Bronchial epithelial cell (primary cell): ENCODE measurements at places on chromosomes 12 and 14. TPM values are rescaled to one million over a fixed set of nuclear protein-coding genes. Genes with fewer than 3 reads are reported as not detected.

The KRT80 gene
- 14.7 and 66.4 TPM in 2 replicates for total RNA-seq

The FAM186B gene
- total RNA-seq: 0.13 and 0.26 TPM in 2 replicates

The PRIMA1 gene
- not detected in 2 replicates for total RNA-seq

The CLEC4D gene
- total RNA-seq: not detected in 2 replicates

The AQP6 gene
- under 0.01 TPM in 1 of 2 replicates, not detected in the other for total RNA-seq

The CAPZA3 gene
- 0.13 TPM in 1 of 2 replicates, not detected in the other for total RNA-seq

The GALNT8 gene
- total RNA-seq: 0.13 TPM in 1 of 2 replicates, not detected in the other

The ZDHHC22 gene
- not detected in 2 replicates for total RNA-seq

The OTX2 gene
- total RNA-seq: not detected in 2 replicates

The RNF212B gene
- total RNA-seq: not detected in 2 replicates

The PSMA3 gene
- total RNA-seq: 76.1 and 90.9 TPM in 2 replicates

The LRIG3 gene
- 30.6 and 44.5 TPM in 2 replicates for total RNA-seq

The FBRSL1 gene
- 3.2 and 17.1 TPM in 2 replicates for total RNA-seq

The KRT71 gene
- total RNA-seq: not detected in 2 replicates

The TRHDE gene
- 0.26 TPM in 1 of 2 replicates, not detected in the other for total RNA-seq

The SLCO1C1 gene
- not detected in 2 replicates for total RNA-seq

The GDF11 gene
- 0.13 and 0.26 TPM in 2 replicates for total RNA-seq

The GPR84 gene
- total RNA-seq: 0.13 TPM in 1 of 2 replicates, not detected in the other

The SELPLG gene
- total RNA-seq: under 0.01 and 0.13 TPM in 2 replicates

The CEBPE gene
- total RNA-seq: not detected in 2 replicates

The DCAF11 gene
- 70.5 and 83.5 TPM in 2 replicates for total RNA-seq

The CLEC6A gene
- under 0.01 TPM in 1 of 2 replicates, not detected in the other for total RNA-seq

The VWF gene
- 0.26 and 0.51 TPM in 2 replicates for total RNA-seq

The HCAR3 gene
- 0.26 and 0.77 TPM in 2 replicates for total RNA-seq

The CCDC196 gene
- total RNA-seq: not detected in 2 replicates

The SLC38A4 gene
- total RNA-seq: 2.4 and 2.9 TPM in 2 replicates

The IAPP gene
- not detected in 2 replicates for total RNA-seq

The KLRC1 gene
- not detected in 2 replicates for total RNA-seq

The RPL10L gene
- not detected in 2 replicates for total RNA-seq

The TAS2R30 gene
- 3.1 and 4.5 TPM in 2 replicates for total RNA-seq

The DIO2 gene
- total RNA-seq: 0.26 TPM in 1 of 2 replicates, not detected in the other

The DTX1 gene
- not detected in 2 replicates for total RNA-seq

The SERPINA4 gene
- not detected in 2 replicates for total RNA-seq

The RIPK3 gene
- total RNA-seq: 2.4 and 4.7 TPM in 2 replicates

The KLHL33 gene
- not detected in 2 replicates for total RNA-seq

The WNT5B gene
- total RNA-seq: 0.77 and 0.79 TPM in 2 replicates

The CHPT1 gene
- 2.3 and 3.2 TPM in 2 replicates for total RNA-seq

The SLC7A7 gene
- 0.51 and 0.79 TPM in 2 replicates for total RNA-seq

The EPYC gene
- total RNA-seq: not detected in 2 replicates

The AVPR1A gene
- total RNA-seq: not detected in 2 replicates

The AJUBA gene
- total RNA-seq: 174 and 223 TPM in 2 replicates

The ACRBP gene
- total RNA-seq: under 0.01 and 0.51 TPM in 2 replicates

The GRIP1 gene
- total RNA-seq: 3.9 and 28.0 TPM in 2 replicates

The LIN7A gene
- under 0.01 TPM in 1 of 2 replicates, not detected in the other for total RNA-seq

The TRIAP1 gene
- 40.5 and 45.2 TPM in 2 replicates for total RNA-seq

The MFAP5 gene
- 6.6 and 9.0 TPM in 2 replicates for total RNA-seq

The CIROP gene
- not detected in 2 replicates for total RNA-seq

The DTD2 gene
- total RNA-seq: 36.2 and 57.9 TPM in 2 replicates

The SLC4A8 gene
- total RNA-seq: 0.26 and 0.64 TPM in 2 replicates

The GRIN2B gene
- under 0.01 TPM in 2 replicates for total RNA-seq

The SOS2 gene
- total RNA-seq: 17.6 and 21.0 TPM in 2 replicates

The PIK3C2G gene
- 0.26 and 1.0 TPM in 2 replicates for total RNA-seq

The GUCY2C gene
- total RNA-seq: not detected in 2 replicates

The AKAP3 gene
- total RNA-seq: 0.53 and 2.0 TPM in 2 replicates

The CCDC177 gene
- total RNA-seq: not detected in 2 replicates

The AQP2 gene
- not detected in 2 replicates for total RNA-seq

The SLCO1A2 gene
- total RNA-seq: not detected in 2 replicates

The SYNDIG1L gene
- total RNA-seq: under 0.01 TPM in 1 of 2 replicates, not detected in the other

The PRKAB1 gene
- 14.1 and 19.5 TPM in 2 replicates for total RNA-seq
